ENCODE measurements at places on chromosomes 4 and X.

DNA sequence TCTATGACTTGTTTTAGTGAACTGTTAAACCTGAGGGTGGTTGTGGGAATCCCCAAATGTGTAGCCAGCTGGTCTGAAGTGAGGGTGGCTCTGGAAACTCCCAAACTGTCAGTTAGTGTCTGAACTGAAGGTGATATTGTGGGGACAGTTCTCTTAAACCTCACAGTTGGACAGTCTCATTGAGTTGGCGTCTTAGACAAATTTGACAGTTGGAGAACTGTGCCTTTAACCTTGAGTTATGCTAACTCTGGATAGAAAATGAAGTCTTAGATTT is 20.7 kb upstream of the CTSO start:
- DNase-seq: no peak

GRCh38 chr4:25782482-25782881 is 80.3 kb downstream of the SEL1L3 start:
- no peak for DNase-seq

- no peak for DNase-seq
These were observed 224.4 kb upstream of the GALNTL6 start for GRCh38 chr4:171588764-171589163.

DNA sequence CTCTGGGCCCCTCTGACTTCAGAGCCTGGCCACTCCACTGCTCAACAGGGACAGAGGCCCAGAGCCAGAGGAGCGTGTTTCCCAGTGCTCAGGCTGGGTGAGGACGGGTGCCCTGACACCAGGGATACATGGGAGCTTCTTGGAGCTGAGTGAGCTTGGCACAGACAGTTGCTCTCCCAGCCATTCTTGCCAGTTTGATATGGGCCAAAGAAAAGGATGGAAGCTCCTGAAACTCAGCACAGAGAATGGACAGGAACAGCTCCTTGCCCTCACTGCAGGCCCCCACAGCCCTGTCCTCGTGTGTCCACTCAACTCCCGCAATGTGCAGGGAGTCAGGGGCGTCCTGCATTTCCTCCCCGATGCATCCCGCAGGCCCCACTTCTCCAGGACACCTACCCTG is 38.8 kb downstream of the NSG1 start:
- no peak for DNase-seq

DNA sequence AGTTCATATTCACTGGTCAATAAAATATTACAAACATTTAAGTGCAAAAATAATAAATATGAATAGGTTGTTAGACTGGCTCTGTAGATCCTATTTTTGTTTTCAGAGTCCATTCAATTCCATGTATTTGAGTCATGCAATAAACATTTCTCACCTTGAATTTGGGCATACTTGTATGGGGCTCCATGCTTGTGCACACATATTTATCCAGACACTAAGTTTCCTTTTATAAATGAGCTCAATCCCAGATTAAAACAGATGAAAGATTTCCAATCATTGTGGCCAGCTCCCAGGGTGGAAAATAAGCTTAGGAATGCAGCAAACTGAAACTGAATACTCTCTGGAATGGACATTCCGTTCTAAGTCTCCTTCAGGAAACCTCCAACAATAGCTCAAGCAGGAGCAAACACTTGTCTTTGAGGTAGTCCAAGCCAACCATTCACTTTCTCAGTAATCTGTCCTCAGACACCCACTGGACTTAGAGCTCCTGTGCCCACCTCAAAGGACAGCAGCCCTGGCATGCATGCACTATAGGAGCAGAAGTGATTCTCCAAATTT is 16.4 kb downstream of the DMD start:
- no peak for DNase-seq

- DNase-seq: no peak
These were observed 3.7 kb downstream of the USP38 start for GRCh38 chr4:143188136-143189088.

- no peak for DNase-seq
These were observed 703.5 kb downstream of the FAT4 start for GRCh38 chr4:126018274-126018673.

DNA sequence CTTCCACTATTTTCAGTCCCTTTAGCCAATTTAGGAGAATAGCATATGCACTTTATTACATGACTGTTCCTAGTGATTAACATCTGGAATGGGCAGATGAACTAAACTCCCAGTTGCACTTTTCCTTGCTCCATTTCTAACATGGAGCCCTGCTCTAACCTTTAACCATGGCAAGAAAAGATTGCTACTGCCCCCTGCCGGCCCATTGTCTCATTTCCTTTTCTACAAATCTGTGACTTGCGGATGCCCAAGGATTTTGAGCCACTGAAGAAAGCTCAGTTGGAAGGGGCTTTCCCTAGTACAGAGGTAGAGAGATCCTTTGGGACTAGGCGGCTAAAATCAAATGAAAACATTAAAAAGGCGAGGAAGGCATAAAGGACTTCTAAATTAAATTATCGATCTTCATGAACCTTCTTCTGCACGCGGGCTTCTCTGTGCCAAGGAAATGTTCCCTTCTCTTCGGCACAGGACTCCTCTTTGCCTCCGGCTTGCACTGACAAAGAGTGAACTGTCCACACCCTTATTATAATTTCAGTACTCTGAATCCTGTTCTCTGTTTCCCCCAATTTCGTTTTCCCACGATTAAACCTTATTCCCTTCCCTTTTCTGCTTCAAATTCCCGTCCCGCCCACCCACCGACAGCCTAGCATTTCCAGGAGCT is 577 bp upstream of the GLRA2 start:
- no peak for DNase-seq

DNA sequence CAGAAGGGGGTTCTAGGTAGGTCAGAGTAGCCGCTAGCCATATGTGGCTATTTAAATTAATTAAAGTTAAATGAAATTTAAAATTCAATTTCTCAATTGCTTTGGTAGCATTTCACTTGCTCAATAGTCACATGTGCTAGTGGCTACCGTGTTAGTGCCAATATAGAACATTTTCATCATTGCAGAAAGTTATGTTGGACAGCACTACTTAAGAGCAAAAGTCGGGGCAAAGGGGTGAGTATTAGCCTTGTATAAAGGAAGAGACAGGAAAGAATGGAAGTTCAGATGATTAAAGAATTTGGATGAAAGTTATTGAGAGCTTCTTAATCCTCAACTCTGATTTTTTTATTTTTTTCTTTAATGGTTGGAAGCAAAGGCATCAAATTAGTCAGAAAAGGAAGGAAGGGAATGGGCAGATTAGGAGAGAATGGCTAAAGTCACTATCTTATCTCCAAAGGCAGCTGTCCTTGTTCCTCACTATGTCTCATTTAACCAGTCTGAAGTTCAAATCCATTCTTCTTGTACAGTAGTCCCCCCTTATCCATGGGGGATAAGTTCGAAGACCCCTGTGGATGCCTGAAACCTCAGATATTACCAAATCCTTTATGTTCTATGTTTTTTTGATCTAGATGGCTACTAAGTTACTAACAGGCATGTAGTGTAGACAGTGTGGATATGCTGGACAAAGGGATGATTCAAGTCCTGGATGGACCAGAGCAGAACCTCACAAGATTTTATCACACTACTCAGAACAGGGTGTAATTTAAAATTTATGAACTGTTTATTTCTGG is 22.9 kb downstream of the OCIAD1 start:
- DNase-seq: no peak

GRCh38 chrX:16834806-16835205 is 35.4 kb downstream of the RBBP7 start:
- no peak for DNase-seq

GRCh38 chr4:80963051-80963450 is 67.5 kb upstream of the BMP3 start:
- no peak for DNase-seq

- no peak for DNase-seq
These were observed 598.1 kb upstream of the FAT1 start for GRCh38 chr4:187321711-187322110.

DNA sequence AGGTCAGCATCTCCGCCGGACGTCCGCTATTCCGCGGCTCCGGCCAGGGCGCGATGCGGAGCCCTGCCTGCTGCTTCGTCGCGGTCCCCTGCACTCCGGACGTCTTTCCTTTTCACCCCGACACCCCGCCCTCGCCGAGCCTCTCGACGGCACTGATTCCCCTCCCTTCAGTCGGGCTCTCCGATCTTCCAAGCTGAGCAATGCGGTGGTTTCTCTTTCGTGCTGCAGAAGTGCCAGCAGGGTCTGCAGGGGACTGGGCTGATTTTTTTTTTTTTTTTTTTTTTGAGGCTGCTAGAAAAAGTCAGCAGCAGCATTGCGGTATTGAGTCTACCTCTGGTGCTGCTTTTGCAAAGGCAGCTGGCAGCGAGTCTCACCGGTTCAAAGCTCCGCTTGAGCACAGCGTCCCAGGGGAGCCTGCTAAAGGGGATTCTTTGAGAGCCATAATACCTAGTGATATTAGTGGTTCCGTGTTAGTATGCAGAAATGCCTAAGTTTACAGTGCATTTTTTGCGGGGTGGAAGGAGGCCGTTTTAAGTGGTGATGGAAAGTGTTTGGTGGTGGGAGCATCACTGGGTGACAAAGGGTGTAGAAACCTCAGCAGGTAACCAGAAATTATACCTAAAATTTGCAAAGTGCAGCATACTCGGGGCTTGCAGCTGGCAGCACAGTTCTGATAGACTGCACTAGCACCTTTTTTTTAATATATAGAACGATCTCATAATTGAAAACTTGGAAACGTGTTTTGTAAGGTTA is 969 bp downstream of the STIM2 start:
- peak; percentile 38 for DNase-seq

GRCh38 chr4:112076919-112077608 is 68.2 kb upstream of the FAM241A start:
- no peak for DNase-seq

GRCh38 chr4:77593101-77593500 is 12.5 kb upstream of the CXCL13 start:
- DNase-seq: no peak

DNA sequence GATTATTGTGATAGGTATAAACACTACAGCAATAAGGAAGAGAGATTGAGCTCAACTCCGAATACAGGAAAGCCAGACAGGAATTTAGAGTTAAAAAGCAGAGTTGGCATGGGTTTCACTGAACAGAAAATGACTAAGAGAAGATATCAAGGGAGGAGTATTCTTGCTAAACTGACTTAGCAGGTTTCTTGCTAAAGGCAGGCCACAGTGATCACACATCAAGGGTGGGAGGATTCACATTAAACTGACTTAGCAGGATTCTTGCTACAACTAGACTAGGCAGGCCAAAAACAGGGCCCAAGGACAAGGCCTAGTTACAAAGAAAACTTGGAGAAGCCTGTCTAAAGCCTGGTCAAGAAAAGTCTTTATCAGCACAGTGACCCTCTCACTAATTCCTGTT is 195.1 kb downstream of the MAGEB5 start:
- no peak for DNase-seq

- DNase-seq: no peak
These were observed 161.4 kb upstream of the MAD2L1 start for GRCh38 chr4:120228086-120228485.

- no peak for DNase-seq
These were observed 126.7 kb upstream of the MBNL3 start for GRCh38 chrX:132615391-132616131.

DNA sequence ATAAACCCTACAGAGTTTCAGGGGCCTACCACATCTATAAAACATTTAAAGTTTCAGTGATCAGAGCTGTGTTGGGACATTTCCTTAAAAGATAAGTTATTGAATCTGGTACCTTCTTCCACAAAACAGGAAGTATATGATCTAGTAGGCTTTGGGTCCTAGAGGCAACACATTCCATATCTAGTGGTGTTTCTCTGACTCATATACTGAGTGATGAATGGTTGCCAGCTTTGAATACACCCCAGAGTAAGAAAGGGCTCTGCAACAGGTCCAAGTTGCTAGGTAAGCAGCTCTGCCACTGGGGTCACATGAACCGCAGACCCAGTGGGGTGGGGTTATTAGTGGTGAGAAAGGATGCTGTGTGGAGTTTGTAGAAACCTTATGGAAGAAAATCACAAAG is 32.4 kb upstream of the BLTP1 start:
- no peak for DNase-seq

- DNase-seq: peak; percentile 50
These were observed 63.7 kb downstream of the TENM3 start for GRCh38 chr4:182306792-182307507.

GRCh38 chr4:71367546-71367945 is 28.7 kb downstream of the SLC4A4 start:
- no peak for DNase-seq

GRCh38 chrX:14775416-14775815 is 97.5 kb downstream of the FANCB start:
- no peak for DNase-seq

GRCh38 chrX:124827258-124827845 is 481.0 kb downstream of the SH2D1A start:
- no peak for DNase-seq

DNA sequence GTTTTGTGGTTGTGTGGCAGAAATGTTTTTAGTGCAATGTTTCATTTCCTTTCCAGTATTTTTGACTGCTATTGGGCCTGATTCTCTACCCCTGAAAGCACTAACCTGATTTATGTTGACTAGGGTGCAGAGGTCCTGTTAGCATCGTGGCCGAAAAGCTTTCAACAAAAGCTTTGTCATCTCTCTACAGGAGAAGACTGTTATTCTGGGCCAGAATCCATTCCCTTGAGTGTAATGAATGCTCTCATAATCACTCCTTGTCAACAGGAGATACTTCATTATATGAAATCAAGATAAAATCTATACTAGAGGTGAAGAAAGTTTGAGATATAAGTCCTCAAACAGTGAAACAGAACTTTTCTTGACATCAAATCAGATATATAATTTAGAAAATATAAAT is 195.5 kb downstream of the ZNF330 start:
- DNase-seq: no peak

All from NCI-H1436 treated with DMSO at 0.1 percent for 48 hours (cell line).